ENCODE measurements at places on chromosomes 7 and 10.

DNA sequence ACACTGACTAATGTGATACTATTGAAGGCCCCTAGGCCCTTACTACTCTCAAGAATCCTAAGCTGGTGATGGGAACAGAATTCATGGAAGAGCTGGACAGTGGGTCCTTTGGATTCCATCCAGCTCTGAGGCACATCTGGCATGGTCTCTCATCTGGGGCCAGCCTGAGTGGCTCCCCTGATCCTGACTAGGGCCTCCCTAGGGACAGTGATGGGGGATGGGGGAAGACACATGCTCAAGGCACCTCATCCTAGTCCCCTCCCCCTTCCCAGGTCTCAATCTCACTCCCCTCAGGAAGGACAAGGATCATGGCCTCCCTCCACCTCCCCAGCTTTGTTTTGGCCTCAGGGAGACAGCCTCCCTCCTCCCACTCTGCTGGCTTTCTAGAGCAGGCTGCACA lies 1.8 kb downstream of the KCNIP2 start:
- no peak for DNase-seq

- DNase-seq = no peak
Measured at GRCh38 chr7:135160858-135161653, 9.5 kb downstream of the CYREN start.

DNA sequence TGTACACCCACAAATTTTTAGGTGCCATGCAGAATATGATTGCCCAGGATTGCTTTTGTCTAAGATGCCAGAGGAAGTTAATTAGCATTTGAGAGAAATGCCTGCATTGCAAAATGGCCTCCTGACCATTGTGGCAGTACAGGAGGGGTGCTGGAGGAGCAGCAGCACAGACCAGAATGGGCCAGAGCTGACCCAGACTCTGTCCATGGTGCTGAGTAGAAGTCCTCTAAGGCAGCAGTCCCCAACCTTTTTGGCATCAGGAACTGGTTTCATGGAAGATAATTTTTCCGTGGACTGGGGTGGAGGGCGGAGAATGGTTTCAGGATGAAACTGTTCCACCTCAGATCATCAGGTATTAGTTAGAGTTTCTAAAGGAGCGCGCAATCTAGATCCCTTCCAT lies 217.8 kb upstream of the AGK start:
- DNase-seq = no peak

GRCh38 chr10:119541459-119542356 lies 811 bp downstream of the RGS10 start:
- no peak for DNase-seq

DNA sequence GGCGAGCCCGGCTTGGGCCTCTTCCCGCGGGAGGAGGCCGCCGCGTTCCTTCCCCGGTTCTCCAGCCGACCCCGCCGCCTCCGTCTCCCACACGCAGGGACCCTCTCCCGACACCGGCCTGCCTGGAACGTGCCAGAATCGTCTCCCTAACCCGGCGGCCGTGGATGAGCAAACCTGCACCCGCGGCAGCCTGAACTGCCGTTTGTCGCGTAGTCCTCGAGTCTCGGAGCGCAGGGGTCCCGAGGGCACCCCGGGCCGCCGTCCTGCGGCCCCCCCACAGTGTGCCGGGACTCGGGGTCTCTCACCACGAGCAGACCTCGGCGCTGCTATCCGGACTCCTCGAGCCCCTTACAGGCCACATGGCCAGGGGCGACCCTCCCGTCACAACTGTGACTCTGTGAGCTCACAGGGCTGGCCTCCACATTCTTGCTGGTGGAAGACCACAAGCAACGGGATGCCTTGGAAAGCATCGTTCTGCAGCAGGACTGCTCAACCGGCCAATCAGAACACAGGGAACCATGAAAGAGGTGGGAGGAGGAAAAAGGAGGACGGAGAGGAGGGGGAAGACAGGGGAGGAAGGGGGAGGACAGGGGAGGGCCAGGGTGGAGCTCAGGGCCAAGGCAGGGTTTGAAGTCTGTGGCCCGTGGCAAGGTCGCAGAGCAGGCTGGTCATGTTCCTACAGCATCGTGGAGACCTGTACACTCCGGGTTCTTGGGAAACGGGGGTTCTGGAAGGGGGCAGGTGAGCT lies 276.9 kb downstream of the DNAJB6 start:
- no peak for DNase-seq

DNA sequence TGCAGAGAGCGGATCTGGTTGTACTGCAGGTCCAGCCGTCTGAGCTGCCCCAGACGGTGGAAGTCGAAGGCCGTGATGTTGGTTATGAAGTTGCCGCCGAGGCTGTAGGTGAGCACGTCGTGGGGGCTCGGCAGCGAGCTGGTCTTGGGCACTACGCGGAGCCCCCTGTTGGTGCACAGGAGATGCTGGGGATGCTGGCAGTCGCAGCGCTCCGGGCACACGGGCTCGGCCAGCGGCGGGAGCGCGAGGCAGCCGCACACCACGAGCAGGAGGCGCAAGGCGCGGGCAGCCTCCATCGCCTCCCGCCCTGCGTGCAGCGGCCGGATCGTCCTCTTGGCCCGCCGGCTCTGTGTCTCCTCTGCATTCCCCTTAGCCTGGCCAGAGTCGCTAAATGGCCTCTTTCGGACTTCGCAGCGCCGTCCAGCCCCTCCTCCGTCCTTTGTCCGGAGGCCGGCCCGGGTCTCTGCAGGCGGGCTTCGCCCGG lies 337 bp downstream of the TRIL start:
- DNase-seq = no peak

DNA sequence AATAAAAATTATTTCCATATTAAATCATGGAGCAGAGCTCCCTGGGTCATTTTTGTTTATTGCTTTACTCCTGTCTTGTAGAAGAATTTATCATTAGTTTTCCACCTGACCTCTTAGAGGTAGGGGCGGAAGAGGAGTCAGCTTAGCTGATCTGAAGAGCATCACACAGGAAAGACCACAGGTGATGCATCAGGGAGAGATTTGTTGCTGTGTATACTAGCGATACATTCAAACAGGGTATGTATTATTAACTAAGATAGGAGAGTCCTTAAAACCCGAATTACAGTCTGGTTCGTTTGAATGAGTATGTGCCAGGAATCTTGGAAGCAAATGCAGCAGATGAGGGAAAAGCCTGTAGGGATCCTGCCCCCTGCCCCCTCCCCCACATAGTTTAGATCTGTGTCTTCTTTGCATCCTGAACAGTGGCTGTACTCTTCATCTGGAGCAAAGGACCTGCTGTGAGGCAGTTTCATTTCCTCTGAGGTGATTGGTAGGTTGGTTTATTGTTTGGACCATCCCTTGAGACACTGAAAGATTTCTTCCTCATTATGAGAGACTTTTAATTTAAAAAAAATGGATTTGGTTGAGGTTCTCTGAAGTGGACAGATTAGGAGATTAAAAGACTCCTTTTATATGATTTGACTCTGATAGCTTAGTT lies 177.0 kb downstream of the SND1 start:
- no peak for DNase-seq
